ENCODE measurements at places on chromosomes 1 and 21.

DNA sequence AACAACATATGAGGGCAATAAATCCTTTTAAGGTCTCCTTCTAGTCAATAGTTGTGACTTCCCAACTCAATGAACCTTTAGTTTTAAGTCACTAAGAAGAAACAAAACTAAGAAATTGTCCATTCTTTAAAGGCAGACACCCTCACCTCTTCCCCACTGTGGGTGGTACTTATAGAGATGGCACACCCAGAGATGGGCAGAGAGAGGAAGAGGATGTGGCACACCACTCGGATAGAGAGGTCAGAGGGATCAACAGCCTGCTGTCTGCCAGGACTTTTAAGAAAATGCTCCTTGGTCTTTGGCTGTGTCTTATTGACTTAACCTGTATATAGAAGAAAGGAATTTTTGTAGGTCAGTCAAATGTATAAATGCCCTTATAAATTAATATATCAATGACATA is 45.1 kb downstream of the FASLG start:
- no peak for DNase-seq

DNA sequence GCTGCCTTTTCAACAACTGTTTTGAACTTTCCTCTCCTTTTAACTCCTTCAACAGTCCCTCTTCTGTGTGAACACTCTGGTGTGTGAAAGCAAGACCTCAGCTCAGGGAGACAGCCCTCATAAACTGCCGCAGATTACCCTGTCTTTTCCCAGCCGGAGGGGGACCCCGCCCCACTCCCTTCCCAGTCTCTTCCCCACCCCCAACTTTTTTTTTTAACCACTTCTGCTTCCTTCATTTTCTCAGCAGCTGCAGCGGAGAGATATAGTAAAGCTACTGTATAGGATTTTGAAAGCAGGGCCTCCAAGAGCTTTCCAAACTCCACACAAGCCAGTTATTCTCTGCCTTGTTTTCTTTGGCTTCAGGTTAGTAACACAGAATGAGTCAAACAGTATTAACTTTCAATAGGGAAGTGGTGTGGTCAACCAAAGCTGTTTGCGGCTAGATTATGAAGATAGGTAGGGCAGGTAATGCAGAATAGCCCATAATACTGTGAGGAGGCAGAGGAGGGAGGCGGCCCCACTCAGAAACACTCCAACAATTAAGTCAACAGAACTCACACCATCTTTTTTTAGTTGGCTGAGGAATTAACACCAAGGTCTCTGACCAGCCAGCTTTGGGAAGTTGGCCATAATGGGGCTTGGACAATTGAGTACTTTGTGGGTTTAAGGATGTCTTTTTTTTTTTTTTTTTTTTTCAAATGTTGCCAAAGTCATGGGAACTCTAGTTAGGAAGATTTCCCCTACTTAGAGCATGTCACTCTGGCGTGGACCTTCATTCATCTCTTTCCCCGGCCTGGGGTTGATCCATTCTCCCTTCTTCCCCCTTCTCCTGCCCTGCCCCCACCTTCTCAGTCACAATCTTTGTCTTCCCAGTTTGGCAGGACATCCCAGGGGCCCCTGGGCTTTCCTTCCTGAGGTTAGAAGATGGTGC is 177.0 kb downstream of the CLIC6 start:
- no peak for DNase-seq

- DNase-seq, result no peak
Observed at GRCh38 chr1:223802602-223803001, 43.1 kb downstream of the TP53BP2 start.

DNA sequence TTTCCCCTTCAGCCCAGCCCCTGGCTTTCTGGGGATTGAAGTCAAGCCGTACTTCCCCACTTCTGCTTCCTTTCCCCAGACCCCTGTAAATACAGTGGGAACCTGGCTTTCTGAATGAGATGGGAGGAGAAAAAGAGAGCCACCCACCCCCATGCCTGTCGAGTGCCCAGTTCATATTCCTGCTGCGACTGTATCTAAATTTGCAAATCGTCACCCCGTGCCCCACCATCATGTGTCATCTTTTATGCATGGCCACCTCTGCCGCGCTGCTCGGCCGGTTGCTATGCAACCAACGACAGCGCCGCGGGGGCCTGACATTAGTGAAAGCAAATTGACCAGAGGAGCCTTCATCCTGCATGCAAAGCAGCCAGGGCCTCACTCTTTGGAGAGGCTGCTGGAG is 143.0 kb downstream of the ELAVL4 start:
- no peak for DNase-seq

GRCh38 chr21:24367936-24368335 is 1239.3 kb downstream of the MRPL39 start:
- no peak for DNase-seq

DNA sequence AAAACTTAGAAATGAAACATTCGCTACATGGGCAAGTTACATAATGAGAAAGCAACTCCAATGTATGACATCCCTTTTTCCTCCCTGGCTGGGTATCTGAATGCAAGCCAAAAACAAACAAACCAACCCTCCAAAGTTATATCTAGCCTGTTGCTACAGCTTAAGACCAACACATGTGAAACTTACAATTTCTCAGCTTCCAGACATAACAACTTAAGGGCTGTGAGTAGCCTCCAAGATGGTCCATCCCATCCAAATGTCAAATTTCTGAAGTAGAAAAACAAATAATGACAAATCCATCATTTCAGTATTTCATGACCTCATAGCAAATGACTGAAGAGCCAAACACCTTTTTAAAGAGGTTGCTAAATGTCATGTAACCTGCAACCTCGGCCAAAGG is 19.9 kb downstream of the SETD4 start:
- DNase-seq, result no peak

- DNase-seq, result no peak
Observed at GRCh38 chr1:10063878-10064277, 31.1 kb downstream of the UBE4B start.

GRCh38 chr1:40300651-40301050 is 16.4 kb downstream of the COL9A2 start:
- no peak for DNase-seq

- no peak for DNase-seq
Observed at GRCh38 chr1:26752519-26752918, 35.2 kb upstream of the PIGV start.

- DNase-seq, result no peak
Observed at GRCh38 chr1:197998110-197998509, 80.9 kb downstream of the LHX9 start.

GRCh38 chr21:29571949-29572348 is 273.2 kb downstream of the BACH1 start:
- DNase-seq, result no peak

- no peak for DNase-seq
Observed at GRCh38 chr1:190084552-190084951, 393.1 kb downstream of the BRINP3 start.

GRCh38 chr1:173063171-173063570 is 12.4 kb upstream of the TNFSF18 start:
- no peak for DNase-seq

DNA sequence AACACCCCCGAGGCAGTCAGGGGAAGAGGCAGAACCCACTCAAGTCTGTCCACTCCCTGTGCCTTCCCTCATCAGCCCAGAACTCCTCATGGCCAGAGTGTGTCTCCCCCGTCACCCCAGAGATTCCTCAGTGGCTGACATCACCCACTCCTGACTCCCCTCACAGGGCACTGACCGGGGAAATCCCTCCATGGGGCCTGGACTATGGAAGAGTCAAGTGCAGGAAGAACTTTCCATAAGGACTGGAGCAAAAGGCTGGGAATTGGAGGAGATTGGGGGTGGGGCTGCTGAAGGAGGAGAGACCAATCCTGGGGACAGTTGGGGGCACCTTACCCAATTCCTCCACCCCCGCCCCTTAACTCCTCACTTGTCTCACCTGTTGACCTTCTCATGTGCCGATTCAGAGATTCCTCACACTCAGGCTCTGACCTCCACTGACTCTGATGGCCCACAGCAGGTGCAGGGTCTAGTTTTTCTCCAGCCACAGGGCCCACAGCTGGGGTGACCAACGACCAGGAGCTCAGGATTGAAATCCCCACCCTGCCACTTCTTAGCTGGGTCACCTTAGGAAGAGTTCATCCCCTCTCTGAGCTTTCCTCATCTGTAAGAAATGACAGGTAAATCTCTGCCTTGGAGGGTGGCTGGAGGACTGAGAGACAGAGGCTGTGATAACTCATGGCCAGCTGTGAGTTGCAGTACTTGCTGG is 481 bp upstream of the EXTL1 start:
- no peak for DNase-seq

- no peak for DNase-seq
Observed at GRCh38 chr1:91569411-91570119, 68.9 kb downstream of the CDC7 start.

- DNase-seq, result peak; percentile 41
Observed at GRCh38 chr1:10514490-10515235, 39.9 kb downstream of the PEX14 start.

- DNase-seq, result no peak
Observed at GRCh38 chr1:6833804-6834203, 48.5 kb downstream of the CAMTA1 start.

GRCh38 chr1:233304489-233305102 is 9.1 kb upstream of the PCNX2 start:
- DNase-seq, result peak; percentile 58

- peak; percentile 99 for DNase-seq
Observed at GRCh38 chr1:160618763-160619274, 28.0 kb downstream of the SLAMF1 start.

DNA sequence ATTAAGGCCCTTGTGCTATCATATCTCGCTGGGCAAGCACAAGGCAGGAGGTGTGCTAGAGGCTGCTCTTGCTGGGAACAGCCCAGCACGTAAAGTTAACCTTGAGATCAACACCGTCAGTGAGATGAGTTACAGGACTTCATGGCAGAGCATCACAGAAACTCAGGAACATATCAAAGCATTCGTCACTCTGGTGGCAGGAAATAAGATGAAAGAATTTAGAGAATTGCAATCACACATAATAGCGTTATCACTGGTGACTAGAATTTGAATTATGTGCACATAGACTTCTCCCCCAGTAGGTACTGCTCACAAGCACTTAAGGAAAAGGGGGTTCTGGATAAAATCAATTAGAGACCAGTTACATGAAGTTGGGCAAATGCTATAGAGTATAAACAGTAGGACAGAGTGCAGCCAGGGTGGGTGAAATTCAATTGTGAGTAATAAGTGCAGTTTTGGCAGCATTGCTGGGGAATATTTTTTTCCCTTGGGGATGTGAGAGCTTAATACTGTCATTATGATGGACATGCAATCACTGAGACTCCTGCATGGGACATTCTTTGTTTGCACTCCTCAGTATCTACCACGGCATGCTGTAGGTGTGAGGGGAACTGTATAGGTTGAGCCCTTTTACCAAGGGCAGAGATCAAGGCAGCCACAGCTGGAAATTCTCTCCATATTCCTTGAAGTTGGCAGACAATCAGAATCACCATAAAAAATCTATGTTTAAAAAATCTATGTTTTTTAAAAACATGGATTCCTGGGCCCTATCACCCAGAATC is 44.2 kb upstream of the ARHGAP29 start:
- no peak for DNase-seq

- DNase-seq, result no peak
Observed at GRCh38 chr1:55302972-55303371, 87.8 kb upstream of the USP24 start.

DNA sequence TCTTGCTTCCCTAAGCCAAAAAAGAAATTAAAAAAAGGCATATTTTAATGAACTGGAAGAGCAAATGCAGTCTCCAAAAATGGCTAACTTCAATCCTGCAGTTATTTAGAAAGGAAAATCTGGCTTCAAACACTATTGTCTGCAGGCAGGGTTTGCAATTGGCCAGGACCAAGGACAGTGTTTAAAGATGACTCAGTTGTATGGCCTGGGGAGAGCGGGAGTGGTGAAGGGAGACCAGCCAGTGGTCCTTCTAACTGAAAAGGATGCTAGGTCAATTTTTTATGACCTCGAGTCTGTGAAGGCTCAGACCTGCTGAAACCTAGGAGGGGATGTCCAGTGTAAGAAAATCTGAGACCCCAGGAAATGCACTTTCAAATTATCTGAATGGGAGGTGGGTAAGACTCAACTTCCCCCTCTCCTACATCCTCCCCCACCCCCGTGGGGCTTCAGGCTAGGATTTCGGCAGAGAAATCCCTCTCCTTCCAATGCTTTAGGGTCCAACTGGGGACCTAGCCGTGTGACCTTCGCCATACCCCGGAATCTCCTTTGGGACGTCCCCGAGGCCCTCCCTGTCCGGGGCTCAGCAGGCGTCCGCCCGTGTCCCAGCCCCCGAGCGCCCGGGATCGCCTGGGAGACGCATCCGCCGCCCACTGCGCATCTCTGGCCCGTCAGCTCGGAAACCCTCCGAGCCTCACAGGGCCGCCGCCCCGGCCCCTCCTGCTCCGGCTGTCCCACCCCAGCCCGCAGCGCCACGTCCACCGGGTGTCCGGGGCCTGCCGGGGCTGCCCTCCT is 602 bp upstream of the RIMKLA start:
- no peak for DNase-seq

- no peak for DNase-seq
Observed at GRCh38 chr1:242784807-242785206, 260.3 kb upstream of the PLD5 start.

DNA sequence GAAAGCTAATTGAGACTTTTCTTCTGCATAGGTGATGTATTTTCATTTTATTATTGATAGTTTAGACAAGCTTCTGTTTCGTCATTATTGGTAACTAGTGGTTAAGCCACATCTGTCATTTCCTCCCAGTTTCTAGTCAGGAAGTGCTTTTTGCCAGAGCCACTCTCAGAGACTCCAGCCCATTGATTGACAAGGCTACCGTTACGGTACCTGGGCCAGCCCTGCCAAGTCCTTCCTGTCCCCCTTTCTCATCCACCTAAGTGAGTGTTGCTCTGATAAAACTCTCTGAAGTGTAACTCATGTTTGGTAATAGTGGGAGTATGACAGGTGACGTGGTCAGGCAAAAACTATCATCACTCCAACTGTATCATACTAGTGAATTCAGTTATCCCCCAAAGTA is 29.6 kb upstream of the AGL start:
- no peak for DNase-seq

- no peak for DNase-seq
Observed at GRCh38 chr1:63448731-63449246, 74.2 kb downstream of the ITGB3BP start.

GRCh38 chr1:38337711-38338110 is 291.1 kb upstream of the POU3F1 start:
- no peak for DNase-seq

GRCh38 chr1:153608742-153609584 is 4.0 kb downstream of the S100A16 start:
- DNase-seq, result no peak

- no peak for DNase-seq
Observed at GRCh38 chr1:174689524-174689923, 241.8 kb downstream of the GPR52 start.

DNA sequence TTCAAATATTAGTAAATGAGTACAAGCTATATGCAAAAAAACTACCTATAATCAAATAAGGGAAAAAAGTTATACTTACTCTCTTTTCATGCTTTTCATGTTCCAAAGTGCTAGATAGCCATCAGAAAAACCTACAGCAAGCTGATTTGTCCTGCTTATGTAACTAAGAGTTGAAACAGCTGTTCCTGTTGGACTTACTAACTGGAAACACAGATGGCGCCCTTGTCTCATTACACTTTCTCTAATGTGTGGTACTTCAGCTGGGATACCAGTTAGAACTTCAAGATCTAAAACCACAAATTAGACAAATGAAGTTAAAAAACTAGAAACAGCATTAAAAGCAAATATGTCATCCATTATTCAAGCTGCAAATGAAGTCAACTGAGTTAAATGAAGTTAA is 24.3 kb downstream of the AHCTF1 start:
- DNase-seq, result peak; percentile 31
